ENCODE measurements at places on chromosomes 2 and 18. TPM values are rescaled to one million over a fixed set of nuclear protein-coding genes. Genes with fewer than 3 reads are reported as not detected.
A peak's percentile ranks its signal among the peaks of the same experiment; 100 is the strongest.

Gene GALNT5
- total RNA-seq = 75.7 TPM

Gene SKOR2
- not detected for total RNA-seq

Gene SCN7A
- not detected for total RNA-seq

Gene POTEE
- not detected for total RNA-seq

Gene KLHL14
- total RNA-seq = not detected

Gene TEX44
- total RNA-seq = not detected

Gene LRRC30
- not detected for total RNA-seq

Gene STON1
- 15.6 TPM for total RNA-seq

Gene TSGA10
- 5.0 TPM for total RNA-seq

Gene NTSR2
- total RNA-seq = not detected

Gene C2orf72
- total RNA-seq = not detected

Gene DOK6
- 2.7 TPM for total RNA-seq

Gene SAG
- total RNA-seq = not detected

GRCh38 chr2:205022841-205023240, 477.6 kb downstream of the PARD3B start:
- DNase-seq = no peak
- no peak overlapping the region for H3K4me3 ChIP-seq
- H3K27ac ChIP-seq = no peak overlapping the region
- H3K27me3 ChIP-seq = no peaks in the 10 kb centered on the region
- H3K4me1 ChIP-seq = peaks cover 18% of the 10 kb centered on the region
- H3K36me3 ChIP-seq = no peaks in the 10 kb centered on the region

DNA sequence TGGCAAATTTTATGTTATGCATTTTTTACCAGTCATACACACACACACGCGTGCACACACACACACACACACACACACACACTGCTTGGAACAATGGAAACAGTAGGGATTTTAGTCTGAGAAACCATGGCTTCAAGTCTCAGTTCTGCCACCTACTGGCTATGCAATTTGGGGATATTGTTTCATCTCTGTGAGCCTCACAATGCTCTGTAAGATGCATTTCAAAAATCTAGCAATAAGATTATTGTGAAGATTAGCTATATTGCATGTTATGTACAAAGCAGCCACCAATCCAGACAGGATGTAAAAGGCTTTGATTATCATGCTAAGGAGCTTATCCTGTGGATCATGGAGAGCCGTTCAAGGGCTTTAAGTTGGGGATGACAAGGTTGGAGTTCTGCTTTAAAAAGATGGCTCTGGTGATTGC, 401.4 kb downstream of the NBAS start:
- H3K27me3 ChIP-seq = no peaks in the 10 kb centered on the region
- H3K36me3 ChIP-seq = no peaks in the 10 kb centered on the region
- H3K4me3 ChIP-seq = no peak overlapping the region
- no peak overlapping the region for H3K27ac ChIP-seq
- DNase-seq = peak; percentile 76

- DNase-seq = no peak
- H3K27ac ChIP-seq = no peak overlapping the region
- no peak overlapping the region for H3K4me3 ChIP-seq
- peaks cover 63% of the 10 kb centered on the region for H3K36me3 ChIP-seq
These were observed 69.5 kb downstream of the EPAS1 start for GRCh38 chr2:46366668-46367052.

GRCh38 chr2:28684142-28684858, 67.3 kb upstream of the PPP1CB start:
- H3K27me3 ChIP-seq = no peaks in the 10 kb centered on the region
- peak; percentile 55 for DNase-seq
- no peak overlapping the region for H3K4me3 ChIP-seq

- H3K4me1 ChIP-seq = peaks cover 50% of the 10 kb centered on the region
- DNase-seq = peak; percentile 94
- peak overlapping the region; percentile 19 for H3K4me3 ChIP-seq
- no peaks in the 10 kb centered on the region for H3K27me3 ChIP-seq
- no peaks in the 10 kb centered on the region for H3K36me3 ChIP-seq
These were observed 12.2 kb downstream of the FHOD3 start for GRCh38 chr18:36309436-36310391.

DNA sequence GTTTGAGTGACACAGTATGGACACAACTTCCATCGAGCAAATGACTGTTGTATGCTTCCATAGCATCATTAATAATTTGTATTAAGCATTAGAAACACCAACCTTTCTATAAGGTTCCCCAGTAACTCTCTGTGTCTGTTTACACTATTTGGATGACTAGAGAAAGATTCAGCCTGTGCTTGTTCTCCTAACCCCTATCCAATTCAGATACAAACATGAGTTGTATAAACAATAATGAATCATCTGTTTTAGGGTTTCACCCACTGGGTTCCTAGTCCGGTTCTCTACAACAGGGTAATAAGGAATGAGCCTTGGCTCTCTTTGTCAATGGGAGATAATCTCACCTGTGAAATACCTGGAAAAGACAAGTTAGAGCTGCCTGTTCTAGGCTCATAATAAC, 894.1 kb upstream of the PIK3C3 start:
- no peaks in the 10 kb centered on the region for H3K27me3 ChIP-seq
- no peaks in the 10 kb centered on the region for H3K36me3 ChIP-seq
- no peak overlapping the region for H3K27ac ChIP-seq
- H3K4me3 ChIP-seq = no peak overlapping the region

- H3K27ac ChIP-seq = no peak overlapping the region
- no peaks in the 10 kb centered on the region for H3K36me3 ChIP-seq
- H3K4me1 ChIP-seq = peaks cover 30% of the 10 kb centered on the region
- no peaks in the 10 kb centered on the region for H3K27me3 ChIP-seq
- H3K4me3 ChIP-seq = no peak overlapping the region
- DNase-seq = no peak
These were observed 492.3 kb upstream of the ZEB2 start for GRCh38 chr2:145012214-145012670.

- no peak for DNase-seq
- peak overlapping the region; percentile 14 for H3K27ac ChIP-seq
- peaks cover 14% of the 10 kb centered on the region for H3K4me1 ChIP-seq
- no peaks in the 10 kb centered on the region for H3K27me3 ChIP-seq
These were observed 127.5 kb upstream of the CYP1B1 start for GRCh38 chr2:38203446-38203810.

GRCh38 chr2:164044622-164045021, 308.8 kb upstream of the FIGN start:
- no peak overlapping the region for H3K27ac ChIP-seq
- no peaks in the 10 kb centered on the region for H3K4me1 ChIP-seq
- H3K36me3 ChIP-seq = no peaks in the 10 kb centered on the region

GRCh38 chr2:34371711-34372110, 772.6 kb upstream of the FAM98A start:
- H3K36me3 ChIP-seq = no peaks in the 10 kb centered on the region
- H3K4me1 ChIP-seq = no peaks in the 10 kb centered on the region
- H3K4me3 ChIP-seq = no peak overlapping the region
- H3K27ac ChIP-seq = no peak overlapping the region
- DNase-seq = no peak
- H3K27me3 ChIP-seq = no peaks in the 10 kb centered on the region

DNA sequence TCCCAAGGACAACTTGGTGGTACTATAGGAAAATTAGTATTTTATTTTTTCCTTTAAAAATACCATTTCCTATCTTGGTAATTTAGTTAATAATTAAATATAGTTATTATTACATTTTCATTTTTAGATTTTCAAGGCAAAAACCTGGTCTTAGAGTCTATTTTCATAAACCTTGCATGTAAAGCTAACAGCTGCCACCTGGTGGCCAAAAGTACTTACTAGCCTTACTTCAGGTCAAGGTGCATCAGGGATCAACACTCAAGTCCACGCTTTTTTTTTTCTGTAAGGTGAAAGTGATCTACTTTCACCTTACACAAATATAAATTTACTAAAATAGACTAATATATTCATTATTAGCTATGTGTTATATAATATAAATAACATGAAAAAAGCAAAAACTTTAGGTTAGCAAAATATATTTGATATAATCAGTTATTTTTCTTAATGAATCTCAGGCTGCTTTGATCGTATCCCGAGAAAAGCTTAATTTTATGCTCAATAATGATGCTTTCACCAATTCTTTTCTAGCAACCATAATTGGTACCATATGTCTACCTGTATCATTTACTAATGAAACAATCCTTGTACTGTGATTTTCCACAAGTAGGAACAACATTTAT, 62.5 kb downstream of the RELCH start:
- H3K27ac ChIP-seq = no peak overlapping the region
- peak; percentile 19 for DNase-seq
- no peaks in the 10 kb centered on the region for H3K27me3 ChIP-seq
- no peak overlapping the region for H3K4me3 ChIP-seq
- peaks cover 4% of the 10 kb centered on the region for H3K36me3 ChIP-seq

DNA sequence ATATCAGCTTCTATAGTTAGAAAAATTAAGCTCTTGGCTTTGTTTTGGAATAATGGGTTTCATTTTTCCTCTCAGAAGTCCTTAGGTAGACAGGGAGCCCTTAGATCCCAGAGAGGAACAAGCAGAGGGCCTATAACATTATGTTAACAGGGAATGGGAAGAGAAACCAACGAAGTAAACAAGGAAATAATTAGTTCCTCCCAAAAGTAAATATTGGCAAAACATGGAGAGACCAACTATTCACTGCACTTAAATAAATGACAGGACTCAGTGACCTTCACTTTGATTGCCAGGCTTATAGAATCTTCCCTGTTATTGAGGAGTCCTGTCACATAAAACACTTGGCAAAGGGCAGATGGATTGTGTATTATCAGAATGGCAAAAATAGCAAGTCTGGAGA, 5.3 kb downstream of the CRIM1 start:
- peaks cover 66% of the 10 kb centered on the region for H3K4me1 ChIP-seq
- peak overlapping the region; percentile 94 for H3K27ac ChIP-seq

DNA sequence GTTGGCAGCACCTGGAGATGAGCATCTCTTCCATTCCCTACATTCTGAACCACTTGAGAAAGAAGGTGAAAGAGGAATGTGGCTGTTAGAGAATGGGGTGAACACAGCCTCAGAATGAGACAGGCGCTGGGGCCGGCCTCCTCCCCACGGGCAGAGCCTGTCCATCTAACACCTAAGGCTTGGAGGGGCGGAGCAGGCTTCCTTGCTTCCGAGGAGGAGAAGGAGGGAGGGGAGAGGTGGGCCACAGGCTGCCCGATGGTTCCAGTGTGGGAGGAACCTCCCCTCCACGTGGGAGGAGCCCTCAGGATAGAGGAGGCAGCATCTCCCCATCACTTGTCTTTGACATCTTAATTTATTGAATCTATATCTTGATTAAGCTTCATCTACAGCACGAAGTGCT, 68.6 kb downstream of the CIB4 start:
- H3K36me3 ChIP-seq = no peaks in the 10 kb centered on the region
- peaks cover 36% of the 10 kb centered on the region for H3K27me3 ChIP-seq
- no peak overlapping the region for H3K27ac ChIP-seq
- DNase-seq = no peak

GRCh38 chr2:234422273-234422732, 74.6 kb downstream of the ARL4C start:
- no peak overlapping the region for H3K4me3 ChIP-seq
- DNase-seq = peak; percentile 84
- H3K27ac ChIP-seq = peak overlapping the region; percentile 49
- no peaks in the 10 kb centered on the region for H3K36me3 ChIP-seq

DNA sequence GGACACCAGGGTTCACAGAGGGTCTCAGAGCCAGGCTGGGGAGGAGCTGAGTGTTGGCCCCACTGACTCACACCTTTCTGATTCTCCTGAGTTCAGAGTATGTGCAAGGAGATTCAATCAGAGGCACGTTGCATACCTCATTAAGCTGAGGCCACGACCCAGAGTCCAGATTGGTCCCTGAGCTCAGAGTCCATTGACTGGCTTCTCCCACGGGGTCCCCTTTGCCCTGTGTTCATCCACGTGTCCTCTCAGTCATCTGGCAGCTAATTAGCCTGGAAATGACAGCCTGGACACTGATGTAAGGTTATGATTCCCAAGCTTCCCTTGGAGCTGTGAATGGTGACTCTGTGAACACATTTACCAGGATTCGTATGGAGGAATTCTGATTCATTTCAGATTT, 267.2 kb downstream of the SH3BP4 start:
- no peak overlapping the region for H3K4me3 ChIP-seq
- H3K4me1 ChIP-seq = peaks cover 10% of the 10 kb centered on the region
- no peaks in the 10 kb centered on the region for H3K36me3 ChIP-seq
- DNase-seq = no peak

- H3K4me1 ChIP-seq = peaks cover 55% of the 10 kb centered on the region
- peak; percentile 89 for DNase-seq
- peak overlapping the region; percentile 44 for H3K27ac ChIP-seq
- peaks cover 8% of the 10 kb centered on the region for H3K36me3 ChIP-seq
- H3K27me3 ChIP-seq = no peaks in the 10 kb centered on the region
These were observed 40.1 kb downstream of the ODC1 start for GRCh38 chr2:10407841-10408648.

DNA sequence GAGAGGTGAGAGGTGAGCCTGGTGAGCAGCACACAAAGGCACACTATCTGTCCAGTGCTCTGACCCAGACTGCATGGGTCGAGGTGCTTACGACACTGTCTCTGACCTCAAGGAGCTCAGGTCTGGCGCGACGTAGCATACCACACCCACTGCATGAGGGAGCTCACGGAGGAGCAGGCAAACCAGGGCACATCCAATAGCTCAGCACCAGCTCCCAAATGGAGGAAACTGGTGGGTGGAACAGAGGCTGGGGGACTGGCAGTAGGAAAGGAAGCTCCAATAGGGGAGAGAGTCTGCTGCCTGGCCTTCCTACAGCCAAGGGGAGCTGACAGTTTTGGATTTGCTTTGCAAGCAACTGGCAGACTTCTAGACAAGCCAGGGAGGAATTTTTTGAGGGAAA, 36.3 kb downstream of the CELF4 start:
- H3K36me3 ChIP-seq = no peaks in the 10 kb centered on the region
- H3K4me1 ChIP-seq = no peaks in the 10 kb centered on the region
- no peak for DNase-seq
- peaks cover 26% of the 10 kb centered on the region for H3K27me3 ChIP-seq
- no peak overlapping the region for H3K27ac ChIP-seq

DNA sequence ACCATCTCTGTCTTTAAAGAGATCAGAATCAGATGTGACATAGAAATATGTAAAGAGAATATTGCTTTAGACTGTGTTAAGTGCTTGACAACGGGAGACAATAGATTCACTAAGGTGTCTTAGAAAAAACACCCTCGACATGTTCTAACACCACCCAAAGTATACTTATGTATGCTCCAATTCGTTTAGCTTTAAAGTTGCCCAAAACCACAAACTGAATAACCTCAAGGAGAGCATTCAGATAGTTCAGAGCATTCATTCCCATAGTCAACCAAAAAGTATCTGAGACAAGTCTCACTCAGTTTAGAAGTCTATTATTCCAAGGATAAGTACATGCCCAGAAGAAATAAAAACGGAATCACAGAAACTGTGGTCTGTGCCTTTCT, 96.4 kb downstream of the KYNU start:
- peak overlapping the region; percentile 35 for H3K27ac ChIP-seq
- H3K36me3 ChIP-seq = no peaks in the 10 kb centered on the region
- no peak overlapping the region for H3K4me3 ChIP-seq
- no peaks in the 10 kb centered on the region for H3K27me3 ChIP-seq

- no peaks in the 10 kb centered on the region for H3K36me3 ChIP-seq
- no peaks in the 10 kb centered on the region for H3K27me3 ChIP-seq
- H3K4me1 ChIP-seq = no peaks in the 10 kb centered on the region
- H3K4me3 ChIP-seq = no peak overlapping the region
- no peak overlapping the region for H3K27ac ChIP-seq
- DNase-seq = no peak
These were observed 122.1 kb downstream of the DTNB start for GRCh38 chr2:25551316-25551715.

GRCh38 chr18:12470382-12471075, 62.8 kb downstream of the PRELID3A start:
- H3K4me3 ChIP-seq = no peak overlapping the region
- H3K4me1 ChIP-seq = no peaks in the 10 kb centered on the region
- H3K27me3 ChIP-seq = no peaks in the 10 kb centered on the region
- no peak overlapping the region for H3K27ac ChIP-seq

GRCh38 chr2:157302492-157303099, 23.0 kb downstream of the ERMN start:
- H3K27ac ChIP-seq = no peak overlapping the region
- peaks cover 8% of the 10 kb centered on the region for H3K36me3 ChIP-seq
- H3K4me1 ChIP-seq = peaks cover 32% of the 10 kb centered on the region
- peak; percentile 70 for DNase-seq
- no peaks in the 10 kb centered on the region for H3K27me3 ChIP-seq

Data from osteoblast (primary cell).